Activated CD4-positive, alpha-beta T cell treated with anti-CD3 and anti-CD28 coated beads, Interleukin-2, amount 10 ng/mL, durations not matched to agents 7 days and 5 days (primary cell): ENCODE measurements at places on chromosomes 2 and 18. TPM values are rescaled to one million over a fixed set of nuclear protein-coding genes. Genes with fewer than 3 reads are reported as not detected.
A peak's percentile ranks its signal among the peaks of the same experiment; 100 is the strongest.

The PSMA8 gene
- total RNA-seq, result 0.89 TPM

GRCh38 chr2:241507430-241508239 is 749 bp downstream of the STK25 start:
- DNase-seq, result peak; percentile 36

The CCDC195 gene
- not detected for total RNA-seq

DNA sequence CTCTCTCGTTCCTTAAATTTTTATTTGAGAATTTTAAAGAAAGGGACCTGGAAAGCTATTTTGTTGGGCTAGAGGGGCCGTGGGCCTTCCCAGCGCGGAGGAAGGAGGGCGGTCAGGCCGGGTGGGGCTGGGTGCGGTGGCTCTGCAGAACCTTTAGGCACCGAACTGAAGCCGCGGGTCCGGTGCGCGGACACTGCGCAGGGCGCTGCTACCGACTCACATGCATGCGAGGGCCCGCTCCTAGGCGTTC is 1.6 kb upstream of the TWIST2 start:
- DNase-seq, result no peak

- peak; percentile 20 for DNase-seq
Observed at GRCh38 chr2:94759211-94759610, 112.0 kb upstream of the TEKT4 start.

- DNase-seq, result no peak
Observed at GRCh38 chr2:119082821-119083400, 75.6 kb downstream of the C1QL2 start.

The SLC5A7 gene
- not detected for total RNA-seq

- no peak for DNase-seq
Observed at GRCh38 chr18:10147752-10148151, 233.9 kb downstream of the VAPA start.
